ENCODE measurements at places on chromosomes 16 and 17.
A peak's percentile ranks its signal among the peaks of the same experiment; 100 is the strongest.

- DNase-seq: no peak
Observed at GRCh38 chr17:6497496-6498221, 53.4 kb downstream of the PIMREG start.

DNA sequence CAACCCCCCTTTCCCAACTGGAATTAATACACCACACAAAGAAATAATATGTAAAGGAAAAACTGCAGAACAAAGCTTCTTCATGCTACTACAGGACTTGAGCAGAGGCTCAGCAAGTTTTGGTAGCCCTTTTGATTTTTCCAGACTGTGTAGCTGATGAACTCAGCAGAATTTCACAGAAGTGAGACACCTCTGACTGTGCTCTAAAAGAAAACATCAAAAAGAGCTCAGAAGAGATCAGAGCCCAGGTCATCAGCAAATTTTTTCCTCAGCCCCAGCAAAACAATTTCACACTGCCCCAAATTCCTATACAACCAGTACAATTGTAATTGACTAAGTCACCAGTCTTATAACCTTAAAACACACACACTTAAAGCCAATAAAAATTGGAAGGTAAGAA lies 38.0 kb downstream of the TTC19 start:
- no peak for DNase-seq

GRCh38 chr17:15180121-15180561 lies 85.0 kb downstream of the PMP22 start:
- no peak for DNase-seq

DNA sequence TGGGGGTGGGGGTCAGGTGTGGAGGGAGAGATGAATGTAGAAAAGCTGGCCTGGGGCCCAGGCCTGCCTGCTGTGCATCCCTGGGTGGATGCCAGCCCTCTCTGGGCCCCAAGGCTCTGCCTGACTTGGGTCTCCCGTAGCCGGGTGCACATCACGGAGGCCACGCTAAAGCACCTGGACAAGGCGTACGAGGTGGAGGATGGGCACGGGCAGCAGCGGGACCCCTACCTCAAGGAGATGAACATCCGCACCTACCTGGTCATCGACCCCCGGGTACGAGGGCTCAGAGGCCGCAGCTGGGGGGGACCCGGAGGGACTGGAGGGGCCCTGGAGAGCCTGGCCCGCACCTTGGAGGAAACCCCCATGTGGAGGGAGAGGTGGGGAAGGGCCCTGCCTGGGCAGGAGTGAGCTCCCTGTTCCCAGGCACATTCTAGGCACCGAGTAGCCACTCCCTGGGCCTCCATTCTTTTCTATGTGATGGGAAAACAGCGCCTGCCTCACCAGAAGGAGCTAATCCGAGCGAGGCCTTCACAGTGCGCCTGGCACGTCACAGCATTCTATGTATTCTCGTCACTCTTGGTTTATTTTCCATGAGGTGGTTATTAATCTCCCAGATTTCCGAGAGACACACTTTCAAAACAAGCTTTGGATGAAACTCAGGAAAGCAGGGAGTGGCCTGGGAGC lies 34.7 kb downstream of the ADCY7 start:
- DNase-seq: no peak

GRCh38 chr16:71622088-71622487 lies 3.9 kb upstream of the MARVELD3 start:
- DNase-seq: no peak

GRCh38 chr17:15915961-15916360 lies 29.0 kb upstream of the ADORA2B start:
- DNase-seq: no peak

DNA sequence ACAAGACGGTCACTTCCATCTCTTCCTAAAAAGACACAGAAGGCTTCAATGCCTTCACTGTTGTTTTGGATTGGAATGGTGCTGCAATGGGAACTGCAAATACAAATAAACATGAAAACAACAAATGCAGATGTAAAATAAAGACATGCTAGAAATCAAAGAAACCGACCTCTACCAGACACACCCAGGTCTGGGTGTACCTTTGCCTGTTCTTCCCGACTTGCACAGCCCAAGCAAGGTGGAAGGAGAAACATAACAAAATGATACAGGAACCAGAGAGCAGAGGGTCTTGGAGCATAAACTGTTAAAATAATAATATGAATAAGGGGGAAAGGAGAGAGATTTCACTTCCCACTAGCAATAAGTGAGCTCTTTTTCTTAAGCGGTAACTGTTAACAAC lies 17.3 kb downstream of the RFFL start:
- no peak for DNase-seq

GRCh38 chr17:32142857-32143526 lies 690 bp downstream of the RHOT1 start:
- no peak for DNase-seq

- DNase-seq: no peak
Observed at GRCh38 chr17:78337244-78338109, 22.4 kb downstream of the SOCS3 start.

DNA sequence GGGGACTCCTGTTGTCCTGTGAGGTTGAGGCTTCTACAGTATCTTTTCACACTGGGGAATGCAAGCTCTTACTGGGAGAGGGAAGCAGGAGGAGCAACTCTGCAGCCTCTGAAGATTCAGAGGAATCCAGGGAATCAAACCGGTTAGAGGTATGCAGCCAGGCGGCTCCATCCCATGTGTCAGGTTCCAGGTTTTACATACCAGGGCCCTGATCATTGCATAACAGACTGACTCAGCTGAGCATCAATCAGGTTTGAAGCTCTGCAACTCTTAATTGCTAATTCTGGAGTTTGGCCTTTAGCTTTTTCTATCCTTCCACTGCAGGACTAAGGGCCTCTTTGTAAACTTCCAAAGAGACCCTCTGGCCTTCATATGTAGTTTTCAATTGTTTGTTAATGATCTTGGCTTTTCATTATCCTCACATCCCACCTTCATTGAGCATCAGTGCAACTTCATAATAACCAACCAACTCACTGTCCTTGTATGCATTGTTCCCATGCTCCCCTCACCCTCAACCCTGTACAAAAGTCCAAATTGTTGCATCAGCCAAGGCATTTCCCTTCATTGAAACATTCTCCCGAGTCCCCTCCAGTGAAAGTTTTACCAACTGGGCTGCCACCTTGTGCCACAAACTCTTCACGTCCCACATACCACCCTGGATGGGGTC lies 59.7 kb upstream of the DHX40 start:
- no peak for DNase-seq

GRCh38 chr16:56988161-56988947 lies 1.0 kb upstream of the NLRC5 start:
- no peak for DNase-seq

DNA sequence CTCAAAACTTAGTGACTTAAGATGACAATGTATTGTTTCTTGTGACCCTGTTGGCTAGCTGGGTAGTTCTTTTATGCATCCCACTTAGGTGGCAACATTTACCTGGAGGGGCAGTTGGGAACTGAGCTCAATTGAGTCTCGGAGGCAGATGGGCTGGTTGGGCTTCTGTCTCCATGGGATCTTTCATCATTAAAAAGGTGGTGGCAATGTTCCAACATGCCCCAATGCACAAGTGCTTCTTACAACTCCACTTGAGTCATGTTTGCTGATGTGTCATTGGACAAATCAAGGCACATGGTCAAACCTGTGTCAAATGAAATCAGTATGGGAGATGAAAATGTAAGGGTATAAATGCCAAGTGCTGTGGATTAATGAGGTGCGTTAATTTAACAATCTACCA lies 11.7 kb upstream of the HS3ST3B1 start:
- no peak for DNase-seq

- no peak for DNase-seq
Observed at GRCh38 chr16:49816875-49817274, 39.0 kb downstream of the ZNF423 start.

DNA sequence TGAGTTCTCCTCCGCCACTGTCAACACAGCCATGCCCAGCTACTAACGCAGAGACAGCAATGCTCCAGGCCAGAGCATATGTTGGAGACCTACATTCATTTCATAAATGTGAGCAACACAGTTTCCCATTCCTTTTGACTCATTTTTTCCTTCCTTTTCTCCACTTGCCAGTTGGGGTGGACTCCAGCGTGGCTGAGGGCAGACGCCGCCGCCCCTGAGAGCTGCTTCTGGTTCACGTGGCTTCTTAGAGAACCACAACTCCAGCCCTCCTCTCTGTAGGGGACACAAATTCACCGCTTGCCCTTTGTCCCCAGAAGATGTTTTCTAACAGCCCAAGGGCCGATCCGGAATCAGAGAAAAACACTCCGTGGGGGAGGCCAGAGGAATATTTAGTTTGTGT lies 45.8 kb upstream of the ZCCHC14 start:
- no peak for DNase-seq

DNA sequence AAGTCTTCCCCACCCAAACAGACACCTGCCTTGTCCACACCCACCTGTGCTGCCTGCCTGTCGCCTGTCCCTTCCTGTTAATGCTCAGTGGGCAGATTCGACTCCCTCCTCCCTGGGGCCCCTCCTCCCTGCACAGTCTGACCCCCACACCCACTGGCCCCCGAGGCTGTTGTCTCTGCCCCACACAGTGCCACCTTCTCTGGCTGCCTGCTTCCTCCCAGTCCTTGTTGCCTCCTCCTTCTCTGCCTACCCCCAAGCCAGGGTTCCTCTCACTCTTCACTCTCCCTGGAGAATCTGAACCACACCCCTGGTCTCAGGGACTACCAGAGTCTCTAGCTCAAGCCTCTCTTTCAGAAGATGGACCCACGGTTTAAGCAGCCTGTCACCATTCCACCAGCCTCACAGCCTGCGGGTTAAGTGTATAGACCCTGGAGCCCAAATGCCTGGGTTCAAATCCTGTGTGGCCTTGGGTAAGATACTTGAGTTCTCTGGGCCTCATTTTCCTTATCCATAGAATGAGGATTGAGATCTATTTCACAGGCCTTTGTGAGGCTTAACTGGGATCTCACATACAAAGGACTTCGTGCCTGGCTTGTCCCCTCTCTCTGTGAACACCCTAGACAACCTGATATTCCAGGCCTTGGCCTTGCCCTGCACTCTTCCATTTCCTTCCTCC lies 3.8 kb upstream of the ARHGAP23 start:
- DNase-seq: no peak

- peak; percentile 30 for DNase-seq
Observed at GRCh38 chr16:56609463-56609921, 1.1 kb downstream of the MT2A start.

DNA sequence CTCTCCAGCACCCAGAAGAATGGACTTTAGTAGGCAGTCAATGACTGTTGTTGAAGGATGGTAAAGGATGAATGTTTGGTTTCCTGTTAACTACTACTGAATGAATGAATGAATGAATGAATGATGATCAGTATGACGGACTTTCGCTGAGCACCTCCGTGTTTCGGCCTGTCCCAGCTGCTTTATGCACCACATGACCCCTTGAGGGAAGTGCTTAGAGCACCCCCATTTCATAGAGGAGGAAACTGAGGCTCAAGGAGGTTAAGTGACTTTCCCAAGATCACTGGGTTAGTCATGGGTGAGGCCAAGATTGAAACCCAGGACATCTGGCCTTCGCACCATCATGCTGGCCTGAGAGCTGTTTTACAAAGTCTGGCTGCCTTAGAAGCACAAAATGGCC lies 6.8 kb downstream of the KCNG4 start:
- no peak for DNase-seq

GRCh38 chr17:4836221-4836620 lies 3.1 kb downstream of the MINK1 start:
- DNase-seq: no peak

DNA sequence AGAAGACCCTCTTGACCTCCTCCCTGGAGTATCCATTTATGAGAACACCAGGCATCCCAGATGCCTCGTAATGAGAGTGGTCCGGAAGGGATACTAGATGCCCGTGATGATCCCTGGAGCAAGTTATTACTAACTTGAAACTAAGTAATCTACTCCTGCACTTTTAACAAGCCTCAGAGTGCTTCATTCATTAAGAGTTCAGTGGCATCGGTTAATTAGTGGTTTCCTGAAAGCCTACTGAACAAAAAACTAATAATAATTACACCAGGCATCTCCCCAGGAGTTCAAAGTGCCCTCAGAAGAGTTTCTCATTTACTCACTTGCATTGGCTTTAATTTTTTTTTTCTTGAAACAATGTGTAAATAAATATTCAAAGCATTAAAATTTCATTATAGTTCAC lies 22.2 kb downstream of the ZNF75A start:
- no peak for DNase-seq

- no peak for DNase-seq
Observed at GRCh38 chr16:14302031-14302398, 230.9 kb downstream of the MRTFB start.

GRCh38 chr16:13780406-13781168 lies 139.4 kb upstream of the ERCC4 start:
- DNase-seq: no peak

- DNase-seq: no peak
Observed at GRCh38 chr16:80082906-80083305, 457.9 kb upstream of the DYNLRB2 start.

- no peak for DNase-seq
Observed at GRCh38 chr16:11121914-11122692, 133.9 kb downstream of the SOCS1 start.

- DNase-seq: no peak
Observed at GRCh38 chr16:70018254-70018653, 67.1 kb downstream of the CLEC18A start.

GRCh38 chr16:2179107-2179501 lies 17.3 kb downstream of the CASKIN1 start:
- DNase-seq: no peak

DNA sequence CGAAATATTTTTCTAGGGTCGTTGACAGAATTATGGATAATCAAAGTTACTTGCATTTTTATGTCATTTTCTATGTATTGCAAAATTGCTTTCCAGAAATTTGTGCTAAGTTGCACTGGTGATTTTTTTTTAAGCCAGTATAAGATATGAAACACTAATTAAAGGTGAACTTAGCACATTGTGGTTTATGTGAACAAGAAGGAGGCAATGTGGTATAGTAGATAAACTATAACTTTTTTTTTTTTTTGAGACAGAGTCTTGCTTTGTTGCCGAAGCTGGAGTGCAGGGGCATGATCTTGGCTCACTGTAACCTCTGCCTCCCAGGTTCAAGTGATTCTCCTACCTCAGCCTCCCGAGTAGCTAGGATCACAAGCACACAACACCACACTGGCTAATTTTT lies 13.2 kb downstream of the DGKE start:
- DNase-seq: no peak

- DNase-seq: no peak
Observed at GRCh38 chr17:47077576-47077975, 98.5 kb upstream of the RPRML start.

DNA sequence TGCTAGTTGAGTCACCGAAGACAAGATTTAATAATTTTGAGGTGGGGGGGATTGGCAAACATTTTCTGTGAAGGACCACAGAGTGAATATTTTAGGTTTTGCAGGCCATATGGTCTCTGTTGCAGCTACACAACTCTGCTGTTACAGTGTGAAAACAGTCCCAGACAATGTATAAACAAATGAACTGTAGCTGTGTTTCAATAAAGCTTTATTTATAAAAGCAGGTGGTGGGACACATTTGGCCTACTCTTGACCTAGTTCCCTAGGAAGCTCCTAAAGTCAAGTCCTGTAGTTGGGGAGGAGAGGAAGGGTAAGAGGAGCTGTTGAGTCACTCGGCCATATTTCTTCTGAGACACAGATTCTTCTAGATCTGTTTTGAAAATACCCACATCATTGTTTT lies 92.3 kb downstream of the SDR42E1 start:
- DNase-seq: no peak

GRCh38 chr17:3712811-3713463 lies 10.8 kb upstream of the HASPIN start:
- DNase-seq: no peak
